ENCODE measurements at places on chromosomes 2 and 18.

- H3K36me3 ChIP-seq: no peaks in the 10 kb centered on the region
- no peak overlapping the region for H3K4me3 ChIP-seq
- no peak overlapping the region for H3K27ac ChIP-seq
- peaks cover 17% of the 10 kb centered on the region for H3K4me1 ChIP-seq
- no peaks in the 10 kb centered on the region for H3K27me3 ChIP-seq
Measured at GRCh38 chr2:84649487-84650142, 133.3 kb downstream of the DNAH6 start.

- no peak for ATAC-seq
- peaks cover 4% of the 10 kb centered on the region for H3K4me1 ChIP-seq
- no peak overlapping the region for H3K4me3 ChIP-seq
- peaks cover 70% of the 10 kb centered on the region for H3K36me3 ChIP-seq
- no peak overlapping the region for H3K27ac ChIP-seq
Measured at GRCh38 chr18:35252466-35252865, 11.6 kb downstream of the ZNF397 start.

- H3K36me3 ChIP-seq: no peaks in the 10 kb centered on the region
- ATAC-seq: no peak
- no peak overlapping the region for H3K27ac ChIP-seq
- no peak overlapping the region for H3K4me3 ChIP-seq
Measured at GRCh38 chr18:10405816-10406663, 48.4 kb upstream of the APCDD1 start.

DNA sequence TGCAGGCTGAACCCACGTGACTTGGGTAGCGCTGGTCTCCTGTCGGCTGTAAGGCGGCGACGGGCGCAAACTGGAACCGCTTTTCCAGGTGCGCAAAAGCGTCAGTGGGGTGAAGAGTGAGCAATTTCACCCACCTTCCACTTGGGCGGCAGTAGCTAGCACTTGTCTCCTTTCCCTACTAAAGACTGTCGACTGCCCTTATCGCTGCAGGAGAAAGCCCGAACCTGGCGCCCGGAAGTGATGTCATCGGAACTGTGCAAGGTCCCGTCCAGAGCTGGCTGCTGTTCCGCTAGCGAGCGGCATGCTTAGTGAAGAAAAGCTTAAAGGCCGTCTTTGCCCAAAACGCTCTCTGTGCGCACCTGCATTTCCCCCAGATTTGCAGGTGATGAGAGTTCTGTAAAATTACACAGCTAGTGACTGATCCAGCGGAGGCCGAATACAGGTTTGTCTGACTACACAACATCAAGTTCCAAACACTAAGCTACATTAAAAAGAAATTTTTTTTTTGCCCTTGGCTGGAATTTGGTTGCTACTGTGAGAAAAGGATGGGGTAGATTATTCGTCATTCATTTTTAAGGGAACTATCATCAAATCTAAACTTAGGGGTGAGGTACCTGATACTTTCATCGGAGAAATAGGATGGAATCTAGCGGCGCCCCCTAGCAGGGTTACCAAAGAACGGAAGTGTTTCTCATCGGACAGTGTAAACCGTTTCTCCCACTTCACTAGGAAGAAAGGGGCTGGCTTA, at the start of gene OSGEPL1:
Gene OSGEPL1 (minus strand): TSS at position 242 of the 748 bp plus-strand sequence. CDS start 1,152 bp downstream, outside the sequence.
- ATAC-seq: peak; percentile 96
- H3K27me3 ChIP-seq: no peaks in the 10 kb centered on the region
- H3K4me3 ChIP-seq: peak within 1 kb of the TSS; percentile 99

DNA sequence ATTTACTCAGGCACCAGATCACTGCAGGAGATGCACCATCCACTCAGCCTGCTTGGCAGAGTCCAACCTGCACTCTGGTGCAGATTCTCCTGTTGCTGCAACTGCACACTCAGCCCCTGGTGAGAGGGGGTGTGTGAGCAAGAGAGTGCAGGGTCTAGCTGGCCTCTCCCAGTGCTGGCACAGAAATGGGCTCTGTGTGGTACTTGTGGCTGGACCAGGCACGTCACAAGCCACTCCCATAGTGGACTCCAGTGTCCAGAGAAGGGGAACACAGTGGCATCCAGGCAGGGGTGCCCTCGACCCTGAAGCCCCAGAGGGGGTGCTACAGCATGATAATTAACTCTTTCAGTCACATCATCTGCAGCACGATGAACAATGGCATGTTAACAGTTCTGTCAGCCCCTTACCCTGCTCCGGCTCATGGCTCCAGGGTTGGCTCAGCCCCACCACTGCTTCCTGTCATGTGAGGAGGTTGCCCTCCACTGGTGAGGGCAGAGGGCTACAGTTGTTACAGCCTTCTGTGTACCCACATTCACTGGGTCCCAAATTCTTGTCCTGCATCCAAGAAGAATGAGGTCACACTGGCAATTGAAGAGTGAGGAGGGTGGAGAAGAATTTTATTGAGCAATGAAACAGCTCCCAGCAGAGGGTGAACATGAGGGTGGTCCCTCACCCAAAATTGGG, 135.7 kb downstream of the EVA1A start:
- no peak overlapping the region for H3K4me3 ChIP-seq
- H3K4me1 ChIP-seq: no peaks in the 10 kb centered on the region
- H3K27ac ChIP-seq: no peak overlapping the region
- H3K27me3 ChIP-seq: peaks cover 32% of the 10 kb centered on the region
- no peak for ATAC-seq

- H3K36me3 ChIP-seq: no peaks in the 10 kb centered on the region
- H3K4me1 ChIP-seq: no peaks in the 10 kb centered on the region
- ATAC-seq: peak; percentile 61
- H3K4me3 ChIP-seq: no peak overlapping the region
- peaks cover 28% of the 10 kb centered on the region for H3K27me3 ChIP-seq
Measured at GRCh38 chr2:172972005-172972619, 103.5 kb upstream of the MAP3K20 start.

GRCh38 chr2:235605312-235606003, 111.6 kb downstream of the AGAP1 start:
- no peak for ATAC-seq
- no peak overlapping the region for H3K4me3 ChIP-seq
- H3K36me3 ChIP-seq: no peaks in the 10 kb centered on the region
- peaks cover 9% of the 10 kb centered on the region for H3K27me3 ChIP-seq
- no peak overlapping the region for H3K27ac ChIP-seq
- H3K4me1 ChIP-seq: no peaks in the 10 kb centered on the region

GRCh38 chr2:24632172-24632571, 141.1 kb downstream of the NCOA1 start:
- H3K36me3 ChIP-seq: no peaks in the 10 kb centered on the region
- peaks cover 7% of the 10 kb centered on the region for H3K4me1 ChIP-seq
- no peak for ATAC-seq
- H3K27ac ChIP-seq: no peak overlapping the region
- H3K4me3 ChIP-seq: no peak overlapping the region

DNA sequence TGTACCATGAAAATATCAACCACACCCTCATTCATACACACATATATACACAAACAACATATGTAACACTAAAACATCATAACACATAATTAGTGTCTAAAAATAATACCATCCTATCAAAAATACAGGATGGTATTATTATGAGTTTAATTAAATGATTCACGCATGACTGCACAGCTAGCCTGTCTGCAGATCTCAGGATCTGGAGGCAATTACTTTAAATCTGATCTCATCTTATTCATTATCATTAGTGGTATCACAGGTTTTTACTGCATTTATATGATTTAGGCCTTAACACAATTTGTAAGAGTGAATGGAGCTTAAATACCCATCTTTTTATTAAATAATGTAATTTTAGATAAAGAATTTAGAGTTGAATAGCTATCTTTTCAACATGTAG, 443.4 kb upstream of the LINC00305 start:
- H3K4me3 ChIP-seq: no peak overlapping the region
- no peaks in the 10 kb centered on the region for H3K4me1 ChIP-seq
- ATAC-seq: no peak
- H3K36me3 ChIP-seq: no peaks in the 10 kb centered on the region

GRCh38 chr2:10465910-10466309, 17.8 kb upstream of the ODC1 start:
- ATAC-seq: no peak
- no peak overlapping the region for H3K4me3 ChIP-seq
- H3K36me3 ChIP-seq: no peaks in the 10 kb centered on the region
- H3K4me1 ChIP-seq: no peaks in the 10 kb centered on the region
- H3K27me3 ChIP-seq: peaks cover 1% of the 10 kb centered on the region
- H3K27ac ChIP-seq: no peak overlapping the region

DNA sequence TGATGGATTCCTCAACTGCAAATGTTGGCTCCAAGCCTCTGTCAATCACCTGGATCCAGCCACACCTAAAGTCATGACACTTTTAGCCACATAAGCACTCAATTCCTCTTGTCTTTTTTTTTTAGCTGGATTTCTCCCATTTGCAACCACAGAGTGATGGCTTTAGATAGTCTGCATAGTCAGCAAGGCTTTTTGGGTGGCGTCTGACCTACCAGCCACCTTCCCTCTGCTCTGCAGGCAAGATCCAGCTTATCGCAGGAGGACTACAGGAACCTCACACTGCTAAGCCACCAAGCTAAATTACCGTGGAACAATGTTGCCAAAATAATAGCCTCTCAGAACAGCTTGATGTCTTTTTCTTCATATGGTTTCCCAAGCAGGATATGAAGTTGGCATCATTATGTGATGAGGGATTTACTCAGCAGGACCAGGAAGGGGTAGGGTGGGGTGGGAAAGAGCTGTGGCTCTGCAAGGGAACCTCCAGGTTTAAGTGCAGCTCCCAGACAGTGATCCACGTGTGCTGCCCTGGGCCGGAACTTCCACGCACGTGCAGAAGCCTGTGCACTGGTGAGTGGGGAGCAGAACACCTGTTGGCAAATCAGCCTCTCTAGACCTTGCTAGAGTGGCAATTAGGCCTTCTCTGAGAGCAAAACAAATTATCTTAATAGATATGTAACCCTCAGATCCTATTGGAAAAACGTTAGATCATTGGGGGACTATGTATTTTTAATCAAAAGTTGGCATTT, 170.6 kb upstream of the NCK2 start:
- ATAC-seq: no peak
- H3K4me3 ChIP-seq: peak overlapping the region; percentile 32
- peaks cover 7% of the 10 kb centered on the region for H3K27me3 ChIP-seq
- H3K4me1 ChIP-seq: peaks cover 26% of the 10 kb centered on the region

- H3K36me3 ChIP-seq: no peaks in the 10 kb centered on the region
- no peak for ATAC-seq
- no peak overlapping the region for H3K4me3 ChIP-seq
Measured at GRCh38 chr2:149814049-149814448, 226.5 kb upstream of the MMADHC start.

DNA sequence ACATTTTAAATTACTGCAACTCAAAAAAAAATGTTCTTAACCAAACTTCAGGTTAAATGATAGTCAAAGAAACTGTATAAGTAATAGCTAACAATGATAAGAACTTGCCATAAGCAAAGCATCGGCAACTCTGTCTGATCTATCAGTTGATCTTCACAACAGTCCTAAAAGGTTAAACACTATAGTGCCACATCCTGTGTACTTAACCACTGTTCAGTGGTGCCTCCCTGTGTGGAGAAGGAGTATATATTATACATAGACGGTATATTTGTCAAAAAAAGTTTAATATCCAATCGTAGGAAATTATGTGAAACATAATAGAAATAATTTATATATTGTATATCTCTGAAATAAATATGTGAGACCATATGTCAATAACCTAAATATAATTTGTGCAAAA, 13.0 kb downstream of the DTNA start:
- H3K27me3 ChIP-seq: peaks cover 6% of the 10 kb centered on the region
- no peaks in the 10 kb centered on the region for H3K36me3 ChIP-seq
- H3K4me1 ChIP-seq: no peaks in the 10 kb centered on the region
- H3K27ac ChIP-seq: no peak overlapping the region

- no peaks in the 10 kb centered on the region for H3K36me3 ChIP-seq
- no peak for ATAC-seq
- H3K27me3 ChIP-seq: no peaks in the 10 kb centered on the region
- H3K27ac ChIP-seq: no peak overlapping the region
- H3K4me1 ChIP-seq: no peaks in the 10 kb centered on the region
Measured at GRCh38 chr2:17030047-17030446, 364.4 kb upstream of the CYRIA start.

- no peaks in the 10 kb centered on the region for H3K4me1 ChIP-seq
- no peaks in the 10 kb centered on the region for H3K36me3 ChIP-seq
- no peaks in the 10 kb centered on the region for H3K27me3 ChIP-seq
- H3K27ac ChIP-seq: no peak overlapping the region
Measured at GRCh38 chr18:26470011-26470637, 78.2 kb downstream of the KCTD1 start.

DNA sequence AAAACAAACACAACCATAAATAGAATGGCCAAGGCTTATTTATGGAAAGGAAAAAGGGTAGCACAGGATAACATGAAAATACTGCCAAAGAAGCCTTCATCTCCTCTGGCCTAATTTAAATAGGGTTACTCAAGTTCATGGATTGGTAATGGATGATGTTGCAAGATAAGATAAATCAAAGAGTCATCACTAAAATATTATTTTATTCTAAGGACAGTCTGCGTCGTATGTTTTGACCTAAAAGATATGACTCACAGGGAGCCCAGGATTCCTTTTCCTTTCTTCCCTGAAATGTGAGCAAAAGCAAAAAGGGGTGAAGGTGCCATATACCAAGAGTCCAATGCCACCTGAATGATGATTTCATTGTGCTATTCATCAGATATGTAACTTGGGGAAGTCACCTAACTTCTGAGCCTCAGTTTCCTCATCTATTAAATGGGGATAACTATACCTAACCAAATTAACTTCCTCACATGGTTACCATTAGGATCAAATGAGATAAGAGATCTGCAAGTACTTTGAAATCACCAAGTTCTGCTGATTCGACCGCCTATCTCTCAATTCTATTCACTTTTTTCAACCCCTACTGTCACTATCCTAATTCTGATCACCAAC, 137.7 kb downstream of the THADA start:
- peaks cover 5% of the 10 kb centered on the region for H3K4me1 ChIP-seq
- no peaks in the 10 kb centered on the region for H3K27me3 ChIP-seq
- no peak overlapping the region for H3K4me3 ChIP-seq
- H3K36me3 ChIP-seq: peaks cover 22% of the 10 kb centered on the region

DNA sequence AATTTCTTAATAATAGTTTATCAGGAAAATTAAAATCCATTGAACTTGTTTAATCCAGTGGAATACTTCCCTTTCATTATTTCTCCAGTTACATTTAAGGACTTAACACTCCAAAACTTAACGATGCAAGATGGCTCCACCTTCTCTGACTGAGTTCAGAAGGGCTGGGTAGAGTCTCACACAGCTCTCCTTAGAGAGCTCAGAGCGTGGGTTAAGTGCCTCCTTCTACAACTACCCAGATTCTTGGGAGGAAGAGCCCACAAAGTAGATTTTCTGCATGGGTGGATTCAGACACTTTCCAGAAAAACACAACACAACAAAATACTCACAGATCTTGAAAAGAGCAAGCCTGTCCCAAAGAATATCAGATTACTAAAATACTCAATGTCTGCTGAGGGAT, 130.6 kb downstream of the THADA start:
- ATAC-seq: no peak
- H3K4me1 ChIP-seq: peaks cover 3% of the 10 kb centered on the region
- no peaks in the 10 kb centered on the region for H3K27me3 ChIP-seq
- H3K36me3 ChIP-seq: peaks cover 31% of the 10 kb centered on the region
- no peak overlapping the region for H3K27ac ChIP-seq
- no peak overlapping the region for H3K4me3 ChIP-seq

- peak overlapping the region; percentile 7 for H3K27ac ChIP-seq
- H3K4me1 ChIP-seq: peaks cover 7% of the 10 kb centered on the region
- ATAC-seq: no peak
- no peaks in the 10 kb centered on the region for H3K27me3 ChIP-seq
- peaks cover 80% of the 10 kb centered on the region for H3K36me3 ChIP-seq
- no peak overlapping the region for H3K4me3 ChIP-seq
Measured at GRCh38 chr2:110659248-110659647, 18.6 kb downstream of the BUB1 start.
